ENCODE measurements at places on chromosomes 11 and 22.
A peak's percentile ranks its signal among the peaks of the same experiment; 100 is the strongest.

- no peak for DNase-seq
Observed at GRCh38 chr11:58177409-58178054, 11.3 kb upstream of the OR9Q2 start.

DNA sequence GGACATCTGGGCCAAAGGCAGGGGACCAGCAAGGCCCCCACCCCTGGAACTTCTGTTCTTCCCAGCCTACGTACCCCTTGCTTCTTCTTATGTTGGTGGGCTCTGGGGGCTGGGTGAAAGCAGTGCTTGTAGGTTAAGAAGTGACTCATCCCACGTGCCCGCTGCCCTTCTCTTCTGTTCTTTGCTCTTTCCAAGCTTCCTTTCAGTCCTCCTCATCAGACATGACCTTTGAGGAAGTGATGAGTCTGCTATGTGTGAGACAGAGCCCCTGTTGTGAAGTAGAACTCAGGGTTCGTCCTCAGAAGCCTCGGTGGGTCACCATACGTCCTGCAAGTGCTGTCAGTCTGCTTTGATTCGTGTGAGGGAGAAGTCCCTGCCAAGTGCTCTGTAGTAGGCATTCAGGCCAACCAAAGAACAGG lies 12.7 kb downstream of the MED15 start:
- peak; percentile 25 for DNase-seq

DNA sequence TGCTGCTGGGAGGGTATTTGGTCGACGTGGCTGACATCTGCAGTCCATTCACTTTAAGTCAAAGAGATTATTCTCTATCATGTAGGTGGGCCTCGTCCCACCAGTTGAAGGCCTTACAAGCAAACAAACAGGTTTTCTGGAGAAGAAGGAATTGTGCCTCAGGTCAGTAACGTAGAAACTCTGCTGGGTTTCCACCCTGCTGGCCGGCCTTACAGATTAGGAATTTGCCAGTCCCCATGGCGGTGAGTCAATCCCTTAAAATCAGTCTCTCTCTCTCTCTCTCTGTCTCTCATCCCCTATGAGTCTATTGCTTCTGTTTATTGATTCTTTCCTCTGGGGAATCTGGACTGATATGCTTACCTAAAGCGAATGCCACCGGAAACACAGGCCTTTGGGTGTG lies 75.4 kb upstream of the FGF3 start:
- DNase-seq, result no peak

GRCh38 chr22:38144025-38144405 lies 33.5 kb upstream of the BAIAP2L2 start:
- no peak for DNase-seq

- DNase-seq, result no peak
Observed at GRCh38 chr11:132862933-132863332, 669.4 kb downstream of the OPCML start.

DNA sequence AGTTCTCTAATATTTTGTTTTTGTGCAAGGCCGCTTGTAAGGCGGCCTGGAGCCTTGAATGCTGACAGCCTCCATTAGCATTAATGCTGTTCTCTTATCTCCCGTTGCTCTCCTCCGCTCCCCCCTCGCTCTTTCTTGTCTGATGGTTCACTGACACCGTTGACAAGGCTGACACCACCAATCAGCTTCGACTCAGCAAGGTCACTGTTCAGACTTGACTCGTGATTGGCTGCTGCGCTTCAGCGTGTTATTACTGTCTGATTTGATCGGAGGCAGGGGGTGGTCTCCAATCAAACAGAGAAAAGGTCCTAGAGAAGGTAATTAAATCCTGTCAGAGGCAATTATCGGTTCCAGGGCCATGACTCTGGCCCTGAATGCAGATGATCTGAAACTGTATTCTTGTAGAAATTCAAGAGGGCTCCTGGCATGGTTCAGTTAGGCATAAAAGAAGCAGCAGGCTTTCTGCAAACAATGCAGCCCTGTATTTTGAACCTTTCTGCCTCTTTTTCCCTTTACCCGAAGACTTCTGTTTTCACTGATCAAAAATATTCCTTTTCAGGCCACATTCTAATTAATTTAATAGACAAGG lies 49.3 kb upstream of the MPPED2 start:
- DNase-seq, result no peak

DNA sequence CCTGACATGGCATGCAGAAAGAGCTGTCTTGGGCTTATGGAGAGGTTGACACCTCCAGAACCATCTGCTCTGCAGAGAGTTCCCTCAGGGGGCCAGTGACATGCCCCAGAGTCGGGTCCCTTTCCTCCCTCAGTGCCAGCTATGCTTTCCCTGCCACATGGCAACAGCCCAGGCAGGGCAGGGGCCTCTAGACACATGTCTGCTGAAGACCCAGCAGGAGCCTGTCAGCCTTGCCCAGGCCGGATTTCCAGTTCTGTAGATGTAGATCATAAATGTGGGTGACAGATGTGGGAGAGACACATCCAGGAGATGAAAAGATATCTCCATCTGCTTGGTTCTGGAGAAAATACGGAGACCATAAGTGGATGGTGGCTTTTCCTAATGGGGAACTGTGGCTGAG lies 25.5 kb downstream of the NAV2 start:
- no peak for DNase-seq

- no peak for DNase-seq
Observed at GRCh38 chr22:25959818-25960774, 209.2 kb upstream of the SEZ6L start.

DNA sequence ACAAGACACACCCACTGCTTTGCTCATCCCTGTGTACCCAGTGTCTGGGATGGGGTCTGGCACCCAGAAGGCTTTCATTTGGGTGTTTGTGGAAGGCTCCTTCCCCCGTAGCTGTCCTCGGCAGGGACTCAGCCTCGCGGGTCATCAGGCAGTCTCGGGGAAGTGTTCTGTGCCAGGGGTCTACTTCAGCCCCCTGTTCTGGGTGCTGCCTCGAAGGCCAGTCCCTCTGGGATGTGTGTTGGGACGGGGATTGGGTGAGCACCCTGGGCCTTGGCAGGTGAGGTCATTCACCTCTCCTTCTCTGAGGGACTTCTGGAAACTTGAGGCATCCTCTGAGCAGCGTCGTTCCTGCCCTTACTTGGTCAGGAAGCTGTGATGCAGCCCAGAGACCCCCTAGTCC lies 65.5 kb downstream of the RPUSD4 start:
- no peak for DNase-seq

DNA sequence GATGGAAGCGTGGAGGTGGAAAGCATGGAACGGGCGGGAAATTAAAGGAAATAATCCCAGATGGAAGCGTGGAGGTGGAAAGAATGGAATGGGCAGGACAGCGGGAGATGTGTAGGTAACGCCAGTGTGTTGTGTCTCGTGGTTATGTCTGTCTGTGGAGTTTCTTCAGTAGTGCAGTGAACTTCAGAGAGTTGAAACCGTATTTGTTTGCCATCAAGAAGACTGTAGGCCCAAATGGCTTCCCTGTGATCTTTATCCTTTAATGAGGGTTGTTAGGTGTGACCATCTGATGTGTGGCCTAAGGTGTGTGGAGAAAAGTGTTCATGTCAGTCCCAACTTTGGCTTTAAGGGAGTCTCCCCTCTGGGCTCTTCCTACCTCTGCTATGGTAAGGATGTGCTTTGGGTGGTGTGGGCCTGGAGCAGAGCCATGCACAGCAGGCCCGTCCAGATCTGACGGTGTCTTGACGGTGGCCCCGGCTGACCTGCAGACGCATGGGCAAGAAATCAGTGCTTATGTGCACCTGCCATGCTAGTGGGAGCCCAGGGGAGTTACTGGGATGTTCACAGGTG lies 39.6 kb downstream of the AP2A2 start:
- no peak for DNase-seq

- no peak for DNase-seq
Observed at GRCh38 chr11:46293641-46294103, 16.2 kb downstream of the CREB3L1 start.

- no peak for DNase-seq
Observed at GRCh38 chr11:65892661-65893317, 2.3 kb downstream of the CCDC85B start.

DNA sequence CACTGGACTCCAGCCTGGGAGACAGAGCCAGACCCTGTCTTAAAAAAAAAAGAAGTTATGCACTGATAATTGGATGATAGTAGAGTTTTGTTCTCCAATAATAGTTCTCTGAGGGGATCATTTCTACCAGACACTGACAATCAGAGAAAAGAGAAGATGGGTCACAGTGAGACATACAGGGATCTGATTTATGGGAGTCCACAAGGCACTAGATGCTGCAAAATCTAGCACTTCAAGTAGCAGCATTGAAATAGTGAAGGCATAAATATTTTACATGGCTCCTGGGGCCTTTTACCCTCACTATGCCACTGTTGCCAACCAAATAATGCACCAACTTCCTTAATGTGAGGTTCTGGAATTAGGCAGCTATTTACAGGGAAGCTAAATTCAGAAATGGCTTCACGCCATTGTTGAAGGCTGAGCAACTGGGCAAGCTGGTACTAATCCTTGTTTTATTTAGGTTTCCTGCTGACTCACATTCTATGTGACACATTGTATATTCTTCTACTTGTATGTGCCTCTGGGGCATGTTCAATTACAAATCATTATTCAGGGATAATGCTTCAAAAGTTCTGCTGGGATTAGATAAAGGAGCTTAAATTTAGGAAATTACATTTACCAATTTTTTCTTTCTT lies 38.2 kb upstream of the ABTB2 start:
- no peak for DNase-seq

DNA sequence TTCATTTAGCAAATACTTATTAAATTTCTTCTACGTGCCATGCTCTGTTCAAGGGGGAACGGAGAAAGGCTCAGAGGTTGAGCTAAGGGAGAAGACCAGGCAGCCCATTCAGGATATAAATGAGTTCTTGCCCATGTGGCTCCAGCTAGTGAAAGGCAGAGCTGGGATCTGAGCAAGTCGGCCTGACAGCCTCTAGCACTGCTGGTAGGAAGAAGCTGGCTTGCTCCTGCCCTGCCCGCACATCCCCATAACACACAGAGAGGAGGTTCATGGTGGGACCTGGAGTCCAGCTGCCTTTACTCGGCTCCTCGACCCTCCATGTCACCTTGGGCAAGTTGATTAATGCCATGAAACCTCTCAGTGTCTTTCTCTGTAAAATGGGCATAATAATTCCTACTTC lies 2.0 kb downstream of the SLC15A3 start:
- DNase-seq, result no peak

- no peak for DNase-seq
Observed at GRCh38 chr11:8340296-8340695, 76.6 kb upstream of the LMO1 start.

DNA sequence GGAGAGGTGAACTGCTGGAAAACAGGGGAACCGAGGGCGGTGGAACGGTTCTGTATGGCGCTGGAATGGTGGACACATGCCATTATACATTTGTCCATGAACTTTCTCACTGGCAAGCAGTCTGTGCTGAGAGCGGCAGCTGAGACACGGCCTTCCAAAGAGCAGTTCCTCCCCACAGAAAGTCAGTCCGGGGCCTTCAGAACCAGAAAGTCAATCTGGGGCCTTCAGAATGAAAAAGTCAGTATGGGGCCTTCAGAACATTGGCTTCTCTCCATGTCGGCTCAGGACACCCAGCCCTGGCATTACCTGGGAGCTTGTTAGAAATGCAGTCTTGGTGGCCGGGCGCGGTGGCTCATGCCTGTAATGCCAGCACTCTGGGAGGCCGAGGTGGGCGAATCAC lies 8.8 kb downstream of the TXN2 start:
- DNase-seq, result no peak

GRCh38 chr22:50529416-50529896 lies 356 bp downstream of the TYMP start:
- DNase-seq, result no peak

DNA sequence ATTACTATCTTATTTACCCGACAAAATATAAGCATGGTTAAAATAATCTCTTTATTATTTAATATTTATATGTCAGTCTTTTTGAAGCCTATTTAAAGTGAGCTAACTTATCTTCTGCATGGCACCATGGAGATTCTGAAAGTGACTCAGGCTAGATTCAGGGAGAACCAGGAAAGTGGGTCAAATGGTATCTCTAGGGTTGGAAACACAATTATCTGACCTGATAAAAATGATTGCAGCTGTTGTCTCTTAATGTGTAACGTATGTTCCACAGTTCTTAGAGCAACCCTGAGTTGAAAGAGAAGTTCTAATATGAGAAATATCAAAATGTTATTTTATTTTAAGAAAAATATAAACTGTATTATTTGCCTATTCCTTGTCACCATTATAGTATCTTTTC lies 143.1 kb upstream of the CARD18 start:
- no peak for DNase-seq

- DNase-seq, result no peak
Observed at GRCh38 chr22:42996646-42997365, 18.1 kb downstream of the PACSIN2 start.

- DNase-seq, result no peak
Observed at GRCh38 chr11:114291381-114291780, 4.8 kb upstream of the NNMT start.

DNA sequence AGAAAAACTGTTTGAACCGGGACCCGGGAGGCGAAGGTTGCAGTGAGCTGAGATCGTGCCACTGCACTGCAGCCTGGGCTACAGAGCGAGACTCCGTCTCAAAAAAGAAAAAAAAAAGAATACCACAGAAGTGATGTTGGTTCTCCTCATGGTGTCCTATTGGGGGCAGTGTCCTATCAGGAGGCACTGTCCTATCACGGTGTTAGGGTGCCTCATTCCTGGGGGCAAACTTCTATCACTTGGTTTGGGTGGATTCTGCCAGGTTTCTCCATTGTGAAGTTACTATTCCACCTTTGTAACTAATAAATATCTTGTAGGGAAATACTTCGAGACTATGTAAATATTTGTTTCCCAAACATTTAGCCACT lies 19.6 kb downstream of the PRR14L start:
- no peak for DNase-seq

DNA sequence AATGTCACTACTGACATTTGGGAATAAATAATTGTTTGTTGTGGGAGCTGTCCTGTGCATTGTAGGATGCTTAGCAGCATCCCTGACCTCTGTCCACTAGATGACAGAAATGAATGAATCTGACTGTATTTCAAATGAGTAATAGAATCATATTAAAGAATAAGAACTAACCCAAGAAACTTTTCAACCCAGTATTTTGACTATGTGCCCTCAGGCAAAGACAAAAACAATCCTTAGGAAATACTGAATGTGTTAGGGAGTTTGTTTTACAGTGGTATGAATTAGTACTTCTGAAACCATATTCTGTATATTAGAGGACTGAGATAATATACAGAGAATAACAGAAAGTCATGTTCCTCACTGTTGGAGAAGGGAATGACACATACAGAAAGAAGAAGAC lies 320.9 kb upstream of the PITPNB start:
- no peak for DNase-seq

GRCh38 chr11:3736816-3737215 lies 60.5 kb downstream of the NUP98 start:
- no peak for DNase-seq

GRCh38 chr11:66328031-66328301 lies 8.3 kb downstream of the RIN1 start:
- DNase-seq, result peak; percentile 48

All from activated gamma-delta T cell treated with Interleukin-2 at 50 U/mL for 16 hours (primary cell).